Esophagus squamous epithelium (tissue), 5 donors: ENCODE measurements at places on chromosomes 2 and 18.

DNA sequence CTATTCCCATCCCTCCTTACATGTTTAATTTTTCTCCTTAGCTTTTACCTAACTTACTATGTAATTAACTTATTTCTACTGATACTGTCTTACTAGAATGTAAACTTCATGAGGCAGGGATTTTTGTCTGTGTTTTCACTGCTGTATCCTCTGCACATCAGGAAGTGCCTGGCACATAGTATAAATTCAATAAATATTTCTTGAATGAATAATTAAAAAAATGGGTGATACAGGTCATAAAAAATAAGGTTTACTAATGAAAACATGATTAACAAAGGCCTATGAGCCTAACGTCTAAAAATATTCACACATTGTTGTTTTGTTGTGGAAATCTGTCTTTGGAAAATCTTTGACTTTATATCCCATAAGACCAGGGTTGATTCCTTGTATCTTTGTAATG lies 4.5 kb downstream of the RBKS start:
- no peak for DNase-seq

DNA sequence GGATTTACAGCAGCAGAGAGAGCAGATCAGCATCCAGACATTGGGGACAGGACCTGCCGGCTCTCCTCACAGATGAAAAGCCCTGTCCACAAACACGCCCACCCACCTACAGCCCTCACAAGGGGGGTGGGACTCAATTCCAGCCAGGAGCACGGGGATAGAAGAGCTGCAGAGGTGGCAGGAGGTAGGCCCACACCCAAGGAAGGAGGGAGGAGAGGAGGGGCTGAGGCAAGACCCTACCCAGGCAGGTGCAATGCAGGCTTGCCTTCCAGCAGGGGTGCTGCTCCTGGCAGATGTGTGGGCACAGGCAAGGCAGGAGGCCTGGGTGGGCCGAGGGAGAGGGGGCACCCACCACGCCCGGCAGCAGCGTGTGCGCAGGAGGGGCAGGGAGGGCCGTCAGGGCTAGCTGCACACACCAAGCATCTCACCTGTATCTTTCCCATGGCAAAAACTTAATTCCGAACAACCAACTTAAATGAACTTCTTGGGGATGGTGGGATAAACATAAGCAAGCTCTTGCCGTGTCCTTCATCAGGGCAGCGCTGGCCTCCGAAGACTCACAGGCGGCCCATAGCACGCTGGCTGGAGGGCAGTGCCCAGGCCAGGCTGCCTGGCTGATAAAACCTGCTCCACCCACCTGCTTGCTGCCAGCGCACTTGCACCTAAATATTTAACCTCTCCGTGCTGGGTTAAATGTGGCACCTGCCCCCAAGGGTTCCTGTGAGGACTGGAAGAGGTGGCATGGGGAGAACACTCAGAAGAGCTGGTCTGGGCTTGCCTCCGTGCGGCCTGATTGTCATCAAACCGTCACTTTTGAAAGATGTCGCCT lies 219.5 kb downstream of the HDAC4 start:
- no peak for DNase-seq

GRCh38 chr2:127591221-127591923 lies 54.6 kb upstream of the GPR17 start:
- DNase-seq: peak; percentile 3

DNA sequence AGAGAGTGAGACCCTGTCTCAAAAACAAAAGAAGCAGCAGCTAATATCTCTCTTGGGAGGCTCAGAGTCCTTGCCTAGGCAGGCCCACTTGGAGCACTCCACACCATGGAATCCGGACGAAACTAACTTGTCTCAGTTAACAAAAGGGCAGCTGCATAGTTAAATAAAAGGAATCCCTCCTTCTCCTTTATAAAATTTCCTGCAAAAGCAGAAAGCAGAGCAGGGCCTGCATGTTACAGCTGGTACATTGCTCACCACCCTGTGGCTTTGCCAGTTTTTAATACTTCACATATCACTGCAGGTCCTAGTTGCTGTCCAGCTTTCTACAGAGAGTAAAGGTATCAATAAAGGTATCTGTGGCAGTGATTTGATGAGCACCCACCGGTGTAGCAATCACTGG lies 93.6 kb downstream of the ASAP2 start:
- DNase-seq: no peak

GRCh38 chr18:70276416-70277191 lies 12.2 kb upstream of the SOCS6 start:
- DNase-seq: no peak

DNA sequence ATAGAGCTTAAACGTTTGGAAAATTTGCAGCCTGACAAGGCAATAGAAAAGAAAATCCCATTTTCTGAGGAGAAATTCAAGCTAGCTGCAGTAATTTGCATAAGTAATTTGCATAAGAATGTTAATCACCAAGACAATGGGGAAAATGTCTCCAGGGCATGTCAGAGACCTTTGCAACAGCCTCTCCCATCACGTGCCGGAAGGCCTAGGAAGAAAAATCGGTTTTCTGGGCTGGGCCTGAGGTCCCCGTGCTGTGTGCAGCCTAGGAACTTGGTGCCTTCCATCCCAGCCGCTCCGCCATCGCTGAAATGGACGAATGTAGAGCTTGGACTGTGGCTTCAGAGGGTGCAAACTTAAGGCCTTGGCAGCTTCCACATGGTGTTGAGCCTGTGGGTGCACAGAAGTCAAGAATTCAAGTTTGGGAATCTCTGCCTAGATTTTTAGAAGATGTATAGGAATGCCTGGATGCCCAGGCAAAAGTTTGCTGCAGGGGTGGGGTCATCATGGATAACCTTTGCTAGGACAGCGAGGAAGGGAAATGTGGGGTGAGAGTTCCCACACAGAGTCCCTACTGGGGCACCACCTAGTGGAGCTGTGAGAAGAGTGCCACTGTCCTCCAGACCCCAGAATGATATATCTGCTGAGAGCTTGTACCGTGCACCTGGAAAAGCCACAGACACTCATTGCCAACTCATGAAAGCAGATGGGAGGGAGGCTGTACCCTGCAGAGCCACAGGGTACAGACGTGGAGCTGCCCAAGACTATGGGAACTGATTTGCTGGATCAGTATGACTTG lies 164.6 kb downstream of the GULP1 start:
- no peak for DNase-seq

DNA sequence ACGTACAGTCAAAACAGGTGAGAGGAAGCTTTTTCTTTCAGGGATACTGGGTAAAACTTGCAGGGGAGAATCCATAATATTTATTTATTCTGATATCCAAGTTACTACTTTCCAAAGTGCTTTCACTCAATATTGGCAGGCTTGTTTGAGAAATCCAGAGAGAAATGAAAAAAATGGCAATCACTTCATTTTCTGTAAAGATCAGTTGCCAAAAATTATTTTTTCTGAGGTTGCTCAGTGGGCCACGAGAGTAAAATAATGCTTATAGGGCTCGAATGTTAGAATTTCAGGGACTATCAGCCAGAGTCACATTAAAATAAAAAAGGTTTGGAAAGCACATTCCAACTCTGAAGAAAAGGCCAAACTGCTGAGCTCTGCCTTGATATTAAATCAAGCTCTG lies 324.6 kb upstream of the RND3 start:
- DNase-seq: no peak

DNA sequence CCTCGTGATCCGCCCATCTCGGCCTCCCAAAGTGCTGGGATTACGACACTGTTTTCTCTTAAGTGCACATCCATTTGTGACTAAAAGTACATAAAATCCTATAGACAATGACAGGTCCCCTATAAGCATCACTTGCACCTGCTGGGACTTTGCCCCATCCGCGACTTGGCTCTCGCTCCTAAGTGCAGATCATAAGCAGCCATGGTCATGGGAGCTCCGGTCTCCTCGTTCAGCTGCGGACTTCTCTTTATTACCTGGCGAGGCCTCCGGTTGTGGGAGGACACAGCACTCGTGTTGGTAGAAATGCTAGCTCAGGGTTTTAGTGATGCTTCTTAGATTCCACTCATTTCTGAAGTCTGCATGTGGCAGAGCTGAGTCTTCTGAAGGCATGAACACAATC lies 92.7 kb upstream of the ST6GAL2 start:
- no peak for DNase-seq

GRCh38 chr2:20523073-20523798 lies 76.4 kb downstream of the RHOB start:
- DNase-seq: no peak

DNA sequence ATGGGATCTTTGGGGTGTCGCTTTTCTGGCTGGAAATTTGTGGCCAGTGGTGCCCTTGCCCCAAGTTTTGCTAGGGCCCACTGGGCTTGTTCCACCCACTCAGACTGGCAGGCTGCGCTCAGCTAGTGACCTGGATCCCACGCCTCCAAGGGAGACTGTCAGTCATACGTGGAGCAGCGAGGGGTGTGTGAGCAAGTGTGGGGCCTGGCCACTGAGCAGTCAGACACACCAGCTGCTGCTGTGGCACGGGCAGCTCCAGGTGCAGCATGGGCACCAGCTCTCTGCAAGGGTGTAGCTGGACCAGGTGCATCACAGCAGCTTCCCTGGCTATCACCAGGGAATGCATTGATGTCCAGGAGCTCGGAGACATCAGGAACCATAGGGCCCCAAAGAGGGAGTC lies 327.0 kb downstream of the NR4A2 start:
- no peak for DNase-seq

GRCh38 chr2:111039628-111040383 lies 80.9 kb upstream of the BCL2L11 start:
- no peak for DNase-seq

DNA sequence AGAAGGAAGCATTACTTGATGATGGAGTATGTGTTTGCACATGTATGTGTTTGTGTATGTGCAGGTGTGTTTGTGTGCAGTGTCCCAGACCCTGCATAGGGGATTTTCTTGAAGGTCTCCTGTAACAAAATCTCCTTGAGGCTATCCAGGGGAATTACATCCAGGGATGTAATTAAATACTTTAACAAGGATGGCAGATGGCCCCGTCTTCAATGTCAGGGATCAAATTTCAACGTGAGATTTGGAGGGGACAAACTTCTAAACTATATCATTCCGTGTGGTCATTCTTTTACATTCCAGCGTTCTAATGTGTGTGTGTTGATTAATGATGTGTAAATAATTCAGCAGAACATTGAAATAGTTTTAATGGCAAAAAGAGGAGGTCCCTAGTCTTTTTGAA lies 3.3 kb downstream of the UGT1A9 start:
- no peak for DNase-seq

DNA sequence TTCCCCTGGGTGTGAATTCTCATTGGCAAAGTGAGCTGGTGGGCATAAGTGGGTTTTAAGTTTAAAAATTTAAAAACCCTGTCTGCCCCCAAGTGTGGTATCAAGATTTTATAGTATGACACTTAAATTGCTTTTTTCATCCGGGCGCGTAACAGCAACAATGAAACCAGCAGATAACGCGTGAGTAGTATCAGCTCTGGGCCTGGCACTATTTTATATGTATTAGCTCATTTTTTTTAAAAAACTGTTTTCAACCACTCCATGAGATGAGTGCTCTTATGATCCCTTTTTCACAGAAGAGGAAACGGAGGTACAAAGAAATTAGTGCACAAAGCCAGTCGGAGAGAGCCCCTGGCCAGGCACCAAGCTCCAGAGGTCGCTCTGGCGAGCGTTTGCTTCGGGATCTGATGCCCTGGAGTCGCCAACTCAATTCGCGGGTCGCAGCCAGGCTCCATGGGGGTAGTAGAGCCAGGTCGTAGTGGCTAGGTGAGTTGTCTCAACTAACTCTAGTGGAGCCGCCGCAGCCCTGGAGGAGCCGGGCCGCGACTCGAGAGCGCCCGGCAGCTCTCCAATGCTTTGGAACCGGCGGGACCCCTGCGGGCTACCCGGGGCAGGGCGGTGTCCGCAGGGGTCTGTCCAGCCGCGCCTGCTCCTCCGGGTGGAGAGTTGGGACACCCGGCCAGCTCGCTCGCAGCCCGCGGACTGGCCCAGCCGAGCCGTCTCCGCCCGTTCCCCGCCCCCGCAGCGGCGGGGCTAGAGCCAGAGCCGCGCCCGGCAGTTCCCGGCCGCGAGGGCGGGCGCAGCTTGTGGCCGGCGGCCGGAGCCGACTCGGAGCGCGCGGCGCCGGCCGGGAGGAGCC lies at the start of gene IL1R1:
Gene IL1R1 (plus strand): TSS at position 777 of the 859 bp plus-strand sequence. CDS start 14,979 bp downstream, outside the sequence.
- DNase-seq: no peak

- no peak for DNase-seq
Observed at GRCh38 chr2:144099780-144100377, 420.0 kb downstream of the ZEB2 start.

GRCh38 chr18:76401498-76401897 lies 93.5 kb downstream of the ZNF516 start:
- peak; percentile 21 for DNase-seq

- DNase-seq: no peak
Observed at GRCh38 chr2:217523286-217523685, 479.5 kb downstream of the TNS1 start.

- no peak for DNase-seq
Observed at GRCh38 chr2:151665959-151666358, 68.3 kb downstream of the NEB start.

- DNase-seq: no peak
Observed at GRCh38 chr2:237630216-237631000, 3.0 kb downstream of the LRRFIP1 start.

- no peak for DNase-seq
Observed at GRCh38 chr2:70553334-70553583, 367 bp downstream of the TGFA start.

GRCh38 chr18:60146220-60146960 lies 226.2 kb downstream of the MC4R start:
- no peak for DNase-seq

- no peak for DNase-seq
Observed at GRCh38 chr18:959854-960253, 55.2 kb downstream of the ADCYAP1 start.

DNA sequence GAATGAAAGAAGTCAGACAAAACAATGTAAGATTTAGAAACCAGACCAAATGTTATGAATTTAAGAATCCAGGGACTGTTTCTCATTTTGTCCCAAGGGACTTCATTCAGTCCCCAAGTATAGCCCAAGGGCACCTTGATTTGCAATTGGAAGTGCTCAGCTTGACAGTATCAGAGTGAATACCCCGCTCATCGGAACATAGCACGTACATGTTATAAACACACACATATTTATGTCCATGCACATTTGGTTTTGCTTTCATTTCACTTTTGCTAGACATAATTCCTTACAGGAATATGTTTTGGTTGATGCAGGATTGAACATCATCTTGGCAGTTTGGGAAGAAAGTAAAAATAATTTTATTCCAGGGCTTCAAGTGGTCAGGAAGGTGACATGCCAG lies 100.2 kb downstream of the PID1 start:
- no peak for DNase-seq

DNA sequence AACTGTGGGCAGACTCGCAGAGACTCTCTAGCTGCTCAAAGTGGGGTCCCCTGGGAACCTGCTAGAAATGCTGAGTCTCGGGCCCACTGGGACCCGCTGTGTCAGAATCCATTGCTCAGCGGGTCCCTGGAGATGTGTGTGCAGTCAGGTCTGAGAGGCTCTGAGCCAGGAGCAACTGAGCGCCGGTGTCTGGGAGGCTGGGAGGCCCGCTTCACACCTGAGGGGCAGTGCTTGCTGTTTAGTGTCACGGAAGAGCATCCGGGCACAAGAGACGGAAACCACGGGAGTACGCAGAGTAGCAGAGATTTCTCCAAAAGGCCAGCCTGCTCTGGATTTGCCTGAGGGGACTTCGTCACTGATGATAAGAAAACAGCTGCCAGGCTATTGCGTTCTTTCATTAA lies 70.1 kb downstream of the EDAR start:
- no peak for DNase-seq

GRCh38 chr18:34710934-34711333 lies 836 bp downstream of the DTNA start:
- DNase-seq: no peak

GRCh38 chr2:225995796-225996461 lies 596.4 kb downstream of the NYAP2 start:
- DNase-seq: no peak
